ENCODE measurements at places on chromosomes 3 and 15.

DNA sequence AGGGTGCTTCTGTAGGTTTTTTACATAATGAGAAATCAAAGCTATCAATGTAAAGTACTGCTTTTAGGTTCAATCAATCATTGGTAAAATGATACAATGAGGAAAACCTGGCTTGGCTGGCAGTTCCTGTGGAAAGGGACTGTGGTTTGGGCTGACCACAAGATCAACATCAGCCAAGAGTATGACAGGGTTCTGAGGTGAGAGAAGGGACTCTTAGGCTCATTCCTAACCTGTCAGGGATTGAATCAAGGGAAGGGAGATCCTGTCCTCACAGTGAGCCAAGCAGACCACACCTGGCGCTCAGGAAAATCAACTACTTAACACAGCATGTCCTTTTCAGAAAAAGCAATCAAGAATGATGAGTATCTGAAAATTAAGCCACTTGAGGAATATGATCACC lies 111.1 kb downstream of the MAGI1 start:
- no peak for DNase-seq

DNA sequence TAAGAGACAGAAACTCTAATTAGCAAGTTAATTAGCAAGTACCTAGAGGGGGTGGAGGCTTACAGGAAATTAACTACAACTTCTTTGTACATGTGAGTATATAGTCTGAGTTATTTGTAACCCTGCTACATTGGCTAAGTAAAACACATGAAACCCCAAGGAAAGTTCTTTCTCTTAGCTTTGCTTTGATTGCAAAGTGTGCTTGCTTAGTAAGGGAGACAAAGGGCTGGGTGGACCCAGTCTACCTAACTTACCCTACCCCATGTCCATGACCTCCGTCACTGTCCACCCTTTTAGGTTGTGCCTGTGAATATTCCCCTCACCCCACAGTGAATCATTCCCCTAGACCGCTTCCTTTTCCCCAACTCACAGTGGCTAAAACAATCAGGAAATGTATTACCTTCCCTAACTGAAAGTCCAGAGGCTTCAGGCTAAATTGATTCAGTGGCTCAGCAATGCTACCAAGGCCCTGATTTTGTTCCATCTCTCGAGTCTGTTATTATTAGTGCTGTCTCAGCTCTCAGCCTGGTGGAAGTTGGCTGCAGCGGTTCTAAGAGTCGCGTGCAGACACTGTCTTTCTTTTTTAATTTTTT lies 31.1 kb upstream of the RYR3 start:
- DNase-seq: no peak

GRCh38 chr3:183260167-183260904 lies 7.3 kb downstream of the B3GNT5 start:
- DNase-seq: no peak

DNA sequence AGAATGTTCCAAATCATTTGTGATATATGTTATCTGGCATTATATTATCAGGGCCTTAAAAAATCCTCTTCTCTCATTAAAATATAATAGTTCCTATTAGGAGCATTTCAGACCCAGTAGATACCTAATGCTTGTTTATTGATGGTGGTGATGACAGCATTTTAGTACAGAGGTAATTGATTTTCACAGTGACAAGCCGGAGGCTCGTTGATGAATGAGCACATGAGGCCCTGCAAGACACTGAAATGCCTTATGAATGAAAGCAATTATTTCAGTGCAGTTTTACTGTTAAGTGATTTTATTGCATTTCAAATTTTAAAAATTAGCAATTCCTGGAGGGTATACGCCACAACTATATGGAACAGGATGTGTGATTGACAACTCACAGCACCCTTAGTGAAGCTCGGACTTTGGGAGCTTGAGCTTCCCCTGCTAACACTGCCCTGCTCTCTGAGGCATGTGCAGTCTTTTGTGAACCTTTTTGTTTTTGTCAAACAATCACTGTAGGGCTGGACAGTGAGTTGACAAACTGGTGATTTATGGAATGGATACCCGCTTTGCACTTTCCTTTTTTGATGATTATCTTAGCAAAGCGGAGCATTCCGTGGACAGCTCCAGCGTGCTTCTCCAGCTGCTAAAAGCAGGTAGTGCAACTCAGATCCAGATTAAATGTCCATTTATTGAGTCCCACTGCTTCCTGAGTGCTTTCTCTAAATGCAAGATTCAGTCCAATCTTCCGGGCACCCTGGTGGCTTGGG lies 187.0 kb upstream of the ATP10A start:
- DNase-seq: no peak

- no peak for DNase-seq
Observed at GRCh38 chr3:131914090-131914691, 120.6 kb downstream of the CPNE4 start.

DNA sequence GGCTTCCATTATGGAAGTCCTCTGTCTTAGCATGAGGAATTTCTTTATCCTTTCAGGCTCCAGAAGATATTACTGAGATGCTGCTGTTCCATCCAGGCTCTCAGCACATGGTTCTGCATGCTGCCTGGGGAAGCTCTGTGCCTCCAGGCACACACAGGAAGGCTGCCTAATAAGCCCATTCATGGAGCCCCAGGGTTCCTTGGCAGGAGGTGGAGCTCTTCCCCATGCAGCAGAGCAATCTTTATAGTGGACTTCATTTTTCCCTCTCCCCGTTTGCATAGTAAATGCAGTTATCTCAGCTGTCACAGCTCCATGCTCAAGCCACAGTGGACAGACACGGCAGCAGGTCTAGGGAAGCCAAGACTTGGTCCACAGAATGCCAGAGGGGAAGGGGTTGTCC lies 57.6 kb downstream of the BOC start:
- DNase-seq: no peak

GRCh38 chr3:32991781-32992180 lies 40.3 kb downstream of the CCR4 start:
- DNase-seq: no peak

GRCh38 chr3:10274601-10275000 lies 18.1 kb downstream of the GHRL start:
- no peak for DNase-seq

- DNase-seq: no peak
Observed at GRCh38 chr3:145671121-145671520, 489.9 kb downstream of the PLOD2 start.

All from activated T-cell treated with anti-CD3 and anti-CD28 coated beads for 24 hours (primary cell).